Hematopoietic multipotent progenitor cell treated with erythropoietin and hydrocortisone succinate and interleukin-3 and kit ligand, for 8 days (in vitro differentiated cells): ENCODE measurements at places on chromosomes 12 and 14.

DNA sequence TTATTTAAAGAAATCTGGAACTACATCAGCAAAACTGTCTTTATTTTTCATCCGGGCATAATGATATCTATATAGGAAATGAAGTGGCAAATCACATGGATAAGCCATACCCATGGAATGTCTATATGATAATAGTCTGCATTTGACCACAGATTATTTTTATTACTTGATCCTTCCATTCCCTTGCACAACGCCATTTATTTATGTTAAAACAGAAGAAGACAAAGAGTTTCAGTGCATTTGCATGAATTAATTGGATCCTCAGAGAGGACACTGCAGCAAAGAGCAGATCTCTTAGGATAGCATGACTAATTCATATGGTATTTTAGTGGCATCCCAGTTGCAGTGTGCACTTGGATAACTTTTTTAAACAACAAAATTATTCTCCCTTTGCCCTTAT is 345.0 kb downstream of the CCDC91 start:
- DNase-seq: no peak

DNA sequence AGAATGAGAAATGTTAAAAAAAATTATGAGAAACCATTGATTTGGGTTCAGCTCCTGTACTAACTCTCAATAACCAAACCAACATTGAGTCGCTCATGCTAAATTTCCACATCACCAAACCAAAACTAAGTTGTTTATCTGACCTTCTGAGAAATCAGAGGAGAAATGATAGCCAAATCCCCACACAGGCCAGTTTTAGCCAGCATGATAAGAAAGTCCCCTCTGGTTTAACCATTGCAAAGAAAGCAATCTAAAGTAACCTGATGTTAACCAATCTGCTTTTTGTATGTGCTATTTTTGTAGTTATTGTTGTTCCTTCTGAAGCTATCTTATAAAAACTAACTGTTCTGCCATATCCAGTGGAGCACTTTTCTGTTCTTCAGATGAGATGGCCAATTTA is 599.7 kb downstream of the SLC16A7 start:
- DNase-seq: no peak

GRCh38 chr12:13536219-13536910 is 339.8 kb downstream of the EMP1 start:
- no peak for DNase-seq

- DNase-seq: peak; percentile 43
Measured at GRCh38 chr14:101235335-101236103, 325.8 kb upstream of the DIO3 start.

GRCh38 chr14:103140316-103141109 is 17.3 kb downstream of the TNFAIP2 start:
- no peak for DNase-seq

DNA sequence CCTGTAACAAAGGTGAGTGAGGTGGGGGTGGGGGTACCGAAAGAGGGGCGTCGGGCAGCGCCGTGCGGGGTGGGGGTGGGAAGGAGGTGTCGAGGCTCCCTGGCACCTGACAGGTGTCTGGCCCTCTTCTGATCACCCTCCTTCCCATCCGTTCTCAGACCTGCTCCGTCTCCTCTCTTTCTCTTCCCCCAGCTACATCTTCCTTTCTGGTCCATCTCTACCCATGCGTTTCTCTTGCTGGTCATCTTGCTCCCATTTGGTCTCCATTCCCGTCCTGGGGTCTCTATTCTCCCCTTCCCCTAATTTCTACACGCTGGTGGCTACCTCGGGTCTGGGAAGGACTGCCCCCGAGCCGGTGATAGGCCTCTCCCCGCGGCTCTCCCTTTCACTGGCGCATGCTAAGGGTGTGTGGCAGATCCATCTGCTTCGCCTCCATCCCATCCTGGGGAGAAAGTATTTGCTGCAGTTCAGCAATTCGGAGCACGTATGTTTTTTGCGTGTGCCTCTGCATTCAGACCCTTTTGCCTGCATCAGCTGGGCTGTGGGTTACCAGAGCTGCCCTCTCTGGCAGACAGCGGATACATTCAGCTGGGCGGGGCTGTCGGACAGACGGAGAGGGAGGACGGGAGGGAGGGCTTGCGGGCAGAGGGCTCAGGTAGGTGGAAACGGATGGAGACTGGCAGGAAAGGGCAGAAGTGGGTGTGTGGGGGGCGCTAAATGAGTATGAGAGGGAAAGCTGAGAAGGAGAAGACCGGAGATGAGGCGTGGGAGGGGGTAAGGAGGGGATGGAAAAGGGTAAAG is 730 bp downstream of the CLSTN3 start:
- DNase-seq: peak; percentile 38

GRCh38 chr12:54941659-54942058 is 42.9 kb downstream of the TESPA1 start:
- DNase-seq: no peak
